Fibroblast of the conjunctiva (primary cell): ENCODE measurements at places on chromosomes 11 and 22.

- DNase-seq = no peak
Measured at GRCh38 chr11:24422376-24422775, 74.5 kb upstream of the LUZP2 start.

GRCh38 chr11:44623731-44624491 lies 58.4 kb downstream of the CD82 start:
- no peak for DNase-seq

- no peak for DNase-seq
Measured at GRCh38 chr22:26436903-26437515, 7.9 kb downstream of the ASPHD2 start.

- DNase-seq = peak; percentile 93
Measured at GRCh38 chr11:9787981-9788521, 124.2 kb downstream of the SWAP70 start.

GRCh38 chr11:91984033-91984584 lies 240.5 kb upstream of the FAT3 start:
- DNase-seq = no peak

- DNase-seq = no peak
Measured at GRCh38 chr11:64745521-64746328, 1.8 kb upstream of the RASGRP2 start.

DNA sequence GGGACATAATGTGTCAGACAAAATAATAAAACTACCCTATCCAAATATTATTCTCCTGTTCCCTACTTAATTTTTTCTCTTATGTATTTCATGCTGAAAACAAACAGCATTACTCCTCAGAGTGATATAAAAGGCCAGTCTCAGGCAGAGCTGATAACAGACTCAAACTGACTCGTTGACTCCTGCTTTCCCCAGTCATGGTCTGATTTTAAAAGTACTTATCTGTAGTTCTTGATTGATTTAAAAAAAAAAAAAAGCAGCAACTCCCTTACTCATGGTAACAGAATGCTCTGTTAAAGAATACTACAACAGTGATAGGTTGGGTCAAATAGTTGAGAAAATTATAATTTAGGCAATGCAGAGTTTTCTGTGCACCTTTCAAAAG lies 90.3 kb upstream of the BARX2 start:
- DNase-seq = no peak

GRCh38 chr11:84580428-84580827 lies 1046.7 kb downstream of the DLG2 start:
- no peak for DNase-seq

DNA sequence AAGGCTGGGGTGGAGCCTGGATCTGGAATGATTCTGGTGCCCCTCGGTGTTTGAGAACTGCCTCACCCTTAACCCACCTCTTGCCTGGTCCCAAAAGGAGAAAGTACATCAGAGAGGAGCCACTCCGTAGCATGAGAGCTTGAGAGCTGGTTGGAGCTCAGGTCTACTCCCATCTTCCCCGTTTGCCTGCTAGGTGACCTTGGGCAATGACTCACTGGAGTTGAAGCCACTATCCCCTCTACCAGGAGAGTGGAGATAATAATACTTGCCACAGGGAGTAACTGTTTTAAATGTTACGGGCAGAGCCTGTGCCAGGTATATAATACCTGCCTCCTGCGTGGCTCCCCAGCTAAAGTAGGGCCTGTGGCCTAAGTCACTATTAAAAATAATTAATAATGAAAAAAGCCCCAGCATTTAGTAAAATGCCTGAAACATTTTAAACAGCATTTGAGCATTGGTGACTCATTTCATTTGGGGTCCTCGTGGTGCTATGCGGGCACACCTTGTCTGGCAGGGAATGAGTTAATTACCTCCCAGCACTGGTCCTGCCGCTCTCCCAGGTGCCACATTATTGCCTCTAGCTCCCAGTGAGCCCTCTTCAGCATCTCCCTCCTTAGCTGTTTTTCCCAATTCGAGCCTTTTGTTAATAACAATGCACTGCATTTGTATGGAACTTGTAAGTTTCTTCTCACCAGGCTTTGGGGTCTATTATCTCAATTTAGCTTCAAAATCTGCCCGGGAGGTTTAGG lies 22.5 kb downstream of the CYTH4 start:
- DNase-seq = no peak

- no peak for DNase-seq
Measured at GRCh38 chr11:62604460-62605120, 2.9 kb upstream of the MTA2 start.

- DNase-seq = peak; percentile 8
Measured at GRCh38 chr11:105236664-105237063, 97.1 kb upstream of the CARD18 start.

DNA sequence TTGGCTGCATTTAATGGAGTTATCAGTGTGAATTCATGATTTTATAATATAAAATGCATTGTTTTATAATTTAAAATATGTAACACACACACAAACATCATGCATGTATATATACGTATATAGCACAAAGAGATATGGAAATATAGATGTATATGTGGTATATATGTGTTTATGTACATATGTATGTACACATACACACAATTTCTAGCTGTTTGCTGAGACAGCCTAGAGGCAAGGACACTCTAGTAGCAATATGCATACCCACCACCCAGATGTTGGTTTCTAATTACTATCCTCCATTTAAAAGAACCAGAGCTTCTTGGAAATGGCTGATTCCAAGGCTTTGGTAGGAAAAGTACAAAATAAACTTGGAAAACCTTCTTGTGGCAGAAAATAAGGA lies 50.4 kb downstream of the RBFOX2 start:
- no peak for DNase-seq

- DNase-seq = no peak
Measured at GRCh38 chr11:56876621-56877275, 112.0 kb upstream of the OR5AK2 start.

- peak; percentile 1 for DNase-seq
Measured at GRCh38 chr22:46894081-46894671, 131.7 kb downstream of the TBC1D22A start.
